ENCODE measurements at places on chromosomes 4 and X.

GRCh38 chr4:69484011-69484410 lies 11.7 kb downstream of the UGT2B4 start:
- ATAC-seq = no peak

- no peak for ATAC-seq
Measured at GRCh38 chr4:166318810-166319525, 445.9 kb downstream of the TLL1 start.

GRCh38 chr4:10094841-10095240 lies 21.8 kb downstream of the WDR1 start:
- no peak for ATAC-seq

DNA sequence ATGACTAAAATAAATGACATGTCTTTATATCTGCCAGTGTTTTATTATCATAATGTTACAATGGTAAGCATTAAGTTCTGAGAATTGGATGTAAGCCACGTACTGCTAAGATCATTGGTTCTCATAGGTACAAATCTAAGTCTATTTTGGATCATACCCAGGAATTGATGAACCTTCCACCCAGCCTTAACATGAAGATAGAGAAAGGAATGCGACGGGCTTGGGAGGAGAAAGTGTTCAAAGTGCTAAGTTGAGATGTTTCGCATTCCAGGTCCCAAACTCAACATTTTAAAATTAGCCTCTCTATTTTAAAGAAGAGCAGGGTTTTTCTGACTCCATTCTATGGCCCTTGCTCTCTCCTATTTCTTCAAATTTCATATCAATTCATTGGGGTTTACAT lies 54.9 kb upstream of the FRAS1 start:
- ATAC-seq = no peak

GRCh38 chr4:162681212-162681611 lies 485.5 kb downstream of the NAF1 start:
- ATAC-seq = no peak

DNA sequence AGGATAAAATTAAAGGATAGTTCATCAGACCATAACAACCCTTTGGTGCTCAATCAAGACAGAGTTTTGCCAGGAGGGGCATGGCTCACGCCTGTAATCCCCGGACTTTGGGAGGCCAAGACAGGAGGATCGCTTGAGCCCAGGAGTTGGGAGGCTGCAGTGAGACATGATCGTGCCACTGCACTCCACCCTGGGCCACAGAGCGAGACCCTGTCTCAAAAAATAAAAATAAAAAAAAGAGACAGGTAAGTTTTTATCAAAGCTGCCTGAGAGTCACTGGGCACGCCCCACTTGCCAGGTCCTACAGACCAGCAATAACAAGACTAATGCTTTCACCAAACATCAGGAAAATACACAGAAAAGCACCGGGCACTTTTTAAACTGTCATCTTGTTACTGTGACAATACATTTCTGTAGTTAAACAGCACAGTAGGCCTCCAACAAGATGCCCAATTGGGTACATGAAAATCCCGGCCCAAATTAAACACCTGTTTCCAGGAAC lies 765 bp downstream of the CFAP97 start:
- peak; percentile 4 for ATAC-seq

DNA sequence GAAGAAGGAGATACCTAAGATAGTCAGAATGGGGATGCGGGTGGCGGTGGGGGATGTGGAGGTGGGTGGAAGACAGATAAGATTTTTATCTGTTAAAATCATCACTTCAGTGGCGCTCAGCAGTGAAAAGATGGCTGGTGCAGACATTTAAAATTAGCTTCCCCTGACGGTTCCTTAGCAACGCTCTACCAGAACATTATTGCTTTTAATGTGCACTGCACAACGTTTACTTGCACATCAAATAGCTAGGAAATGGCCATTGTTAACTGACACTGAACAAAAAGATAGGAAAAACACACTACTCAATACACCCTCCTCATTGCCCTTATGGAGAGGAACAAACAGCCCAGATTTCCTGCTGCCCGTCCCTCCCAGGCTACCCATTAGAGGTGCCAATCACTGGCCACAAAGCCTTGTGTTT lies 61.0 kb upstream of the FTHL17 start:
- no peak for ATAC-seq

DNA sequence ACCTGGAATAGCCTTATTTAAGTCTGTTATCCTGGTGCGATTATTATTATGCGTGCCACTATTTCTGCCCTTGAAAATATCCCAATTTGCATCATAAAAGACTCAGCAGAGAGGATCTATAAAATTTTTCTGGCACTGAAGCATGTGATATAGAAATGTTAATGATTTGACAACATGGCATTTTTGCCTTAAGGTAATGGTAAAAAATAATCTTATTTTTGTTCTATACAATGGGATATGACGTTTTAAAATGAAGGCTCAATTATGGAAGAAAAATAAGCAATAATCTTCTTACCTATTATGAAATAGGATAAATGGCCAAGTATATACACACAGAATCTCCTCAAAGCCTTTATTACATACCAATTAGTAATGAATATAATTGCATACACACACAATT lies 113.5 kb downstream of the PDGFC start:
- ATAC-seq = no peak

GRCh38 chr4:57113870-57114269 lies 3.7 kb upstream of the IGFBP7 start:
- ATAC-seq = no peak
